ENCODE measurements at places on chromosomes 6 and 20. TPM values are rescaled to one million over a fixed set of nuclear protein-coding genes. Genes with fewer than 3 reads are reported as not detected.

The TP53TG5 gene
- not detected for total RNA-seq

The CD24 gene
- 17.6 TPM for total RNA-seq

The HTR1E gene
- total RNA-seq: not detected

The TPD52L1 gene
- total RNA-seq: 0.28 TPM

The FAM120B gene
- 20.2 TPM for total RNA-seq

DNA sequence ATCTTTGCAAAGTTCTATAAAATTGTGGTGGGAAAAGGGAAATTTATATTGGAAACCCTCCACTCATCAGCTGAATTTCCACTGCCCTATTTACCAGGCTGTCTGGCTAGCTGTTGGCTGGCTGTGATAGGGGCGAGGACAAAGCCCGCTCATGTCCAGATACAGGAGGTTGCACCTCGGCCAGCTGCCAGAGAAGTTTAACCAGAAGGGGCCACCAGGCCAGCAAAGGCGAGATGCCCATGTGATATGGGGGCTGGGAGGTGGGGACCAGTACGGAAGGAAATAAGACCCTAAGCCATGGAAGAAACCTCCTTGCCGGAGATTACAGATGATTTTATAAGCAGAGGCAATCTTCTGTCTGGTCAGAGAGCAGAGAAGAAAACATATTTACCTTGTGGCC lies 143.8 kb downstream of the FNDC1 start:
- DNase-seq: no peak
- no peaks in the 10 kb centered on the region for H3K4me1 ChIP-seq
- no peaks in the 10 kb centered on the region for H3K36me3 ChIP-seq
- no peaks in the 10 kb centered on the region for H3K27me3 ChIP-seq
- H3K4me3 ChIP-seq: no peak overlapping the region

DNA sequence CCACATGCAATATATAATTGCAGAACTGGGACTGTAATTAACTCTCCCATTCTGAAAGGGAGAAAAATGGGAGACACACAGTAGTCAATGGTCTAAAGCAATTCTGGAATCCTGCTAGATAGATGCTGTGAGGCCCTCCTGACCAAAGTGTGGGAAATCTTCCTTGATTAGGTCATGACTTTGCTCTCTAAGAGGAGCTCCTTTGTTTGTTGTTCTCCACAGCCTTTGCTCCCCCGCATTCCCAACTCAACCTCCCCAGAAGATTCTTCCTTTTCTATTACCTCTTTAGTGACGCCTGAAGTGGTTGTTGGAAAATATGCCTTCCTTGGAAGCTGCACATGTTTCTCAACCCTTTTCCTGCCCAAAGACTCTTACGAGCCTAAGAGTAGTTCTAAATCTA lies 28.8 kb upstream of the LIN28B start:
- H3K36me3 ChIP-seq: no peaks in the 10 kb centered on the region
- no peak overlapping the region for H3K27ac ChIP-seq
- no peaks in the 10 kb centered on the region for H3K4me1 ChIP-seq
- H3K4me3 ChIP-seq: no peak overlapping the region
- DNase-seq: no peak

GRCh38 chr20:4059606-4060005 lies 44.2 kb upstream of the RNF24 start:
- no peak overlapping the region for H3K4me3 ChIP-seq
- H3K27ac ChIP-seq: no peak overlapping the region
- no peaks in the 10 kb centered on the region for H3K27me3 ChIP-seq
- H3K36me3 ChIP-seq: no peaks in the 10 kb centered on the region

DNA sequence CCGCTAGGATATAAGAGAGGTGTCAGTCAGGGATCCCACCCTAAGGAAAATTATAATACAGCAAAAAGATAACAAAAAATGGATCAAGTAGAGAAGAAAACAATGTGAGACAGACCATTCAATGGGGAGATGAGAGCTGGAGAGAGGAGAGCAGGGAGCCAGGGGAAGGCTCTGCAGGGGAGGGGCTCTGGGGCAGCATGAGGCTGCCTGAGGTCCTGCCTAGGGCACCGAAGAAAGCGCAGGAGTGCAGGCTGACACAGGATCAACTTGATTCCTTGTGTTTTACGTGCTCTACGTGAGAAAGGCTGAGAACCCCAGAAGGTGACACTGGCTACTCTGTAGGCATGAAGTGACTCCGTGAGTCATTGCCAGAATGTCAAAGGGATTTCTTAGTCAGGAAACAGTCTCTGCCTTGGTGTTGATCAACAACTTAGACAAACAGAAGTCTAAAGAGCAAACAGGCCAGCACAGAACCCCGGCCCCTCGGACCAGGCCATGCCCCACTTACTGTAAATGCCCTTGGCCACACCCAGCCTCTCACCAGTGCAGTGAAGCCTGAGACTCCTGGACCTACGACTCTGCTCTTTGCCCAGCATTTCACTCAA lies 290.1 kb upstream of the PRDM1 start:
- H3K27me3 ChIP-seq: no peaks in the 10 kb centered on the region
- no peak for DNase-seq
- no peaks in the 10 kb centered on the region for H3K36me3 ChIP-seq
- no peak overlapping the region for H3K4me3 ChIP-seq
- H3K27ac ChIP-seq: no peak overlapping the region
- peaks cover 31% of the 10 kb centered on the region for H3K4me1 ChIP-seq

- H3K36me3 ChIP-seq: no peaks in the 10 kb centered on the region
- H3K27me3 ChIP-seq: no peaks in the 10 kb centered on the region
- H3K4me1 ChIP-seq: peaks cover 7% of the 10 kb centered on the region
- no peak for DNase-seq
- H3K4me3 ChIP-seq: peak overlapping the region; percentile 72
Observed at GRCh38 chr6:53793318-53794136, 1.3 kb upstream of the LRRC1 start.

GRCh38 chr20:24871480-24872213 lies 77.4 kb upstream of the CST7 start:
- H3K36me3 ChIP-seq: no peaks in the 10 kb centered on the region

- H3K36me3 ChIP-seq: no peaks in the 10 kb centered on the region
- H3K4me3 ChIP-seq: no peak overlapping the region
- no peaks in the 10 kb centered on the region for H3K4me1 ChIP-seq
- no peak for DNase-seq
- no peak overlapping the region for H3K27ac ChIP-seq
Observed at GRCh38 chr20:61767761-61768494, 297.8 kb downstream of the TAF4 start.

GRCh38 chr6:3766214-3766613 lies 14.7 kb upstream of the PXDC1 start:
- no peaks in the 10 kb centered on the region for H3K36me3 ChIP-seq
- no peak overlapping the region for H3K27ac ChIP-seq
- no peak overlapping the region for H3K4me3 ChIP-seq
